ENCODE measurements at places on chromosomes 3 and 15.

DNA sequence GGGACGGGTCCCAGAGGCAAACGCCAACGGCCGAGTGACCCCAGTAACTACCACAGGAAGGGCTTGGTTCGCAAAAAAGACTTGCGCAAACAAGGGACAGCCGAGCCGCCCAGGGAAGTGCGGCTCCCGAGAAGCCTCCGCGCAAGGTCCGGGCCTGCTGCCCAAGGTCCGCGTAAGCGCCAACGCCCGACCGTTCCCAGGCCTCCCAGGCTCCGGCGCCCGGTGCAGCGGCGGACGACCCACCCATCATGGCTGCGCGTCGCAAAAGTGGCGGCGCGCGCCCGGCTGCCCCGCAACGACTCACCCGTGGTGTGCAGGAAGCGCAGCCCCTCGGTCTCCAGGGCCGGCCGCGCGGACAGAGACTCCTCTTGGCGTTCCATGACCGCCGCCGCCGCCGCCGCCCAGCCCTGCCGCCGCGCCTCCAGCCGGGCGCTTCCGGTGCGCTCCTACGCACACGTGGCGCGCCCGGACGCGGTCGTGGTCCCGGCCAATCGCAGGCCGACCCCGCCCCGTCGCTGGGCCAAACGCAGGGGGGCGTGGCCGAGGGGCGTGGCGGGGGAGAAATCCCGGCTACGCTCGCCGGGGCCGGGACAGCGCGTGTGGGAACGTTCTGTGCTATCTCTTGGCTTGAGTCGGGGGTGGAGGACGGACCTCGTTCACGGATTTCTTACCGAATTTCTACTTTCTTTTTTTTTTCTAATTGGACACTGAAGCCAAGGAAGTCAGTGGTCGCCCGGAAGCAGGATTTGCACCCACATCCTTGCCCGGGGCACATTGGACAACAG lies at the start of gene SELENOS:
SELENOS (minus strand) TSS at position 448 of the 785 bp plus-strand sequence; CDS start at position 380, 68 bp downstream.
- DNase-seq: no peak

GRCh38 chr15:44584162-44584749 lies 47.3 kb downstream of the EIF3J start:
- DNase-seq: no peak

DNA sequence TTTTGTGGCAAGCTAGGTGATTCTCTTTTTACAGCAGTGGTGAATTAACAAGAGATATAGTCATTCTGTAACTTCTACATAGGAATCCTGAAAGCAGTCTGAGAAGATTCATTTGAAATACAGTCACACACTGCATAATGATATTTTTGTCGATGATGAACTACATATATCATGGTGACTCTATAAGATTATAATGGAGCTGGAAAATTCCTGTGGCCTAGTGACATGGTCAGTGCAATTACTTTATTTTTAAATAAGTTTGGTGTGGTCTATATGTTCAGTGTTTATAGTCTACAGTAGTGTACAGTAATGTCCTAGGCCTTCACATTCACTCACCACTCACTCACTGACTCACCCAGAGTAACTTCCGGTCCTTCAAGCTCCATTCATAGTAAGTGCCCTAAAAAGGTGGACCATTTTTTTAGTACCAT lies 511.4 kb upstream of the MCTP2 start:
- no peak for DNase-seq

DNA sequence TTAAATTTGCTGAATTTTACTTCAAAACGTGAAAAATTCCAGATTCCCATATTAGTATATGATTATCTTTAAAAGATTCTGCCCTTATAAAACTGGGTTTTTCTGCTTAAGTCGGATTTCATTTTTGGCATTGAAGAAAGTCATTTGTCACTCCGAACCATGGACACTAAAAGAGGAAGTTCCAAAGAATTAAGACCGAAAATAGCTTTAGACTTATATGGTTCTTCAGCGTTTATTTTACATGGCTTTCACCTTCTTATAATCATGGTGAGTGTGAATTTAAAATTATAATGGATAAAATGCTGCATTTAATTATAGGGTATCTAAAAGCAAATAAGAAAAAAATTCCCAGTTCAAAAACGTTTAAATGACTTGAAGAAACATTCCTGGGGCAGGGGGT lies 1.0 kb downstream of the C3orf38 start:
- no peak for DNase-seq

Data from GM12878 (cell line).